Femur (tissue), 1 donor: ENCODE measurements at places on chromosomes 7 and 10.

DNA sequence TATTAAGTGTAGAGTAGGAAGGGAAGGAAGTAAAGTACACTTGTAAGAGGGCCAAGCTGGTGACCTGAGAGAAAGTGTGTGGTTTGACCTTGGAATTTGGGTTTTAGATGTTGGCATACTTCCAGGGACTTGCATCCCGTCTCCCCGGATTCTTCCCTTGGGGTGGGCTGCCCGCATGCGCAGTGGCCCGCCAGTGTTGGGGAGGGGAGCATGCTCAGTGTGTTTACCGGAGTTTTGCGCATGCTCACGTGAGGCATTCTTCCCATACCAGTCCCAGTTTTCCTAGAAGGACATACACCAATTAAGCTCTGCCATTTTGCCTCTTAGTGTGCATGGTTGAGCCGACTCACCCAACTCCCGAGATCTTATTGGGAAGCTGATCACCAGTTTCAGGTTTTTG is 9.4 kb downstream of the PDSS1 start:
- no peak for DNase-seq

DNA sequence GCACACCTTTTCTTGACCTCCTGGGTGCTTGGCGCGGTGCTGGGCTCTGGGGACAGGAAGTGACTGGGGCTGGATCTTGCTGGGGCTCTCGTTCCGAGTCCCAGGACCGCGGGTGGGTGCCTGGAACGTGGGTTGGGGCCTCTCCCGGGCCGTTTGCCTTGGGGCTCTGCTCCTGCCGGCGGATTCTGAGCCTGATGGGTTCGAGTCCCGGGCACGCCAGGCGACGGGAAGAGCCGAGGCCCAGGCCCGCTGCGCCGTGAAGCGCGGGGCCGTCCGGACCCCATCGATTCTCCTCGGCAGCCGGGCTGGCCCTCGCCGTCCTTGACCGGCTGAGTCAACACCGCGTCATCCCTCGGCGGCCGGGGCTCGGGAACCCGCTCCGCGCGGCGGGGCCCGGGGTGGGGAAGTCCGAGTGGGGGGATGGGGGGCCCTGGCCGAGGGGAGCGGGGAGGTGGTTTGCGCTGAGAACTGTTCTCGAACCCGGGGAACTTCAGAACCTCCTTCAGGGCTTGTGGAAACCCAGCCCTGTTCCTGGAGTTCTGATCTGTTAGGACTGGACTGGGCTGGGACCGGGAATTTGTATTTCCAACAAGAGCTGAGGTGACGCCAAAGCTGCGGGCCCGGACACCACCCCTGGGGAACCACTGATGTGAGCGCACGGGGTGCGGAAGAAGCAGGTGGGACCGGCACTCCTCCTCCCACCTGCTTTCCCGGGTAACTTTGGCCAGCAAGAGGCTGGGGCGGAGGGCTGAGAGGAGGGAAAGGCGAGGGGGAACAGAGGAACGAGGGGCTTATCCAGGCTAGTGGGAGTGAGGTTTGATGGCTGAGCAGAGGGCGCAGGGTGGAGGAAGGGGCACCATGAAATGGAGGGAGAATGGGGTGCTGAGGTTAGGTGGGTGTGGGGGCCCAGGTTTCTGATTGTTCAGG is 6.2 kb downstream of the HHEX start:
- DNase-seq = no peak

- no peak for DNase-seq
These were observed 49.0 kb downstream of the PIK3CG start for GRCh38 chr7:106914018-106914607.

- no peak for DNase-seq
These were observed 285.2 kb downstream of the AUTS2 start for GRCh38 chr7:69883399-69883891.

DNA sequence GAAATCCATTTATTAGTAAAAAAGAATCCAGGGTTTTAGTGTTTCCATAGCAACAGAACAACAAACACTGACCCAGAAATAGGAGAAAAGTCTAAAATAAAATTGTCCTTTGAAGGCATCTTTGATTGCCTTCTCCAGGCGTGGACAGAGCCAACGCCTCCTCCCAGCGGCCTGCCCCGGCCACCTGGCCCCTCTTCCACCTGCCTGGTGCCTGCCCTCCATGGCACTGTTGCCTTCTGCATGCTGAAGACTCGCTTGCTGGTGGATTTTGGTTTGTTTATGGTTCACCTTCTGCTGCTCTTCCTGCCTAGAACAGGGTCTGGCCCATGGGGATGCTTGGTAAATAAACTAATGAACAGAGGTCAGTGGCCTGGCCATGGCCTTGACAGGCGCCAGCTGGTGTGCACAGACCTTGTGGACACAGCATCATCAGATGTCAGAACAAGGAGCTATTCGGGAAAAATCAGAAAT is 107.4 kb downstream of the DYNC2I1 start:
- no peak for DNase-seq
